ENCODE measurements at places on chromosomes 2 and 18. TPM values are rescaled to one million over a fixed set of nuclear protein-coding genes. Genes with fewer than 3 reads are reported as not detected.

DNA sequence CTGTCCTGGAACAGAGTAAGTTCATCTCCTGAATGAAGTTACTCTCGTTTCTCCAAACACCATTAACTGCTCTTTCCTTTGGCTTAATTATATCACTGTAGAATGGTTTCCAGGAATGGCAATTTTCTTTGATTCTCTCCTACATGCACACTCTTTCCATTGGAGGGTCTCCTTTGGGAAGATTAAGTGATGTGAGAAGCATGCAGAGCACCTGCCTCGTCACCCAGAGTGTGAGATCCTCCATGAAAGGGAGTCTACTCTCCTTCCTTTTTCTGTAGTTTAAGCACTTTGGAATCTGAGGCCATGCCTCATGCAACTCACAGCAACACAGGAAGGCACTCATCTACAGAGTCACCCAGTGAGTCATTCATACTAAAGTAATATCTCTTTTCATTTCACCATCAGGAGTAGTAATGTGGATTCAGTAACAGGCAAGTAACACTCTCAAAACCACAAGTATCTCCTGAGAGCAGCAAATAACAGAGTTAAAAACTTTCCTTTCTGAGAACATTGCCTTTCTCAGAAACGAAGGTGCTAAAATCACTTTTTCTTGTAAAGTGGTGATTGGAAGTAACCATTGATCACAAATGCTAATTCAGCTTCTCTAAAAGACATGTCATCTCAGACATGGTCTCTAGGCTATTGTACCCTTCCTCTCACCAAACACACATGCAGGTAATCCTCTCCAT is 52.8 kb upstream of the IL1RL1 start:
- no peak for DNase-seq

DNA sequence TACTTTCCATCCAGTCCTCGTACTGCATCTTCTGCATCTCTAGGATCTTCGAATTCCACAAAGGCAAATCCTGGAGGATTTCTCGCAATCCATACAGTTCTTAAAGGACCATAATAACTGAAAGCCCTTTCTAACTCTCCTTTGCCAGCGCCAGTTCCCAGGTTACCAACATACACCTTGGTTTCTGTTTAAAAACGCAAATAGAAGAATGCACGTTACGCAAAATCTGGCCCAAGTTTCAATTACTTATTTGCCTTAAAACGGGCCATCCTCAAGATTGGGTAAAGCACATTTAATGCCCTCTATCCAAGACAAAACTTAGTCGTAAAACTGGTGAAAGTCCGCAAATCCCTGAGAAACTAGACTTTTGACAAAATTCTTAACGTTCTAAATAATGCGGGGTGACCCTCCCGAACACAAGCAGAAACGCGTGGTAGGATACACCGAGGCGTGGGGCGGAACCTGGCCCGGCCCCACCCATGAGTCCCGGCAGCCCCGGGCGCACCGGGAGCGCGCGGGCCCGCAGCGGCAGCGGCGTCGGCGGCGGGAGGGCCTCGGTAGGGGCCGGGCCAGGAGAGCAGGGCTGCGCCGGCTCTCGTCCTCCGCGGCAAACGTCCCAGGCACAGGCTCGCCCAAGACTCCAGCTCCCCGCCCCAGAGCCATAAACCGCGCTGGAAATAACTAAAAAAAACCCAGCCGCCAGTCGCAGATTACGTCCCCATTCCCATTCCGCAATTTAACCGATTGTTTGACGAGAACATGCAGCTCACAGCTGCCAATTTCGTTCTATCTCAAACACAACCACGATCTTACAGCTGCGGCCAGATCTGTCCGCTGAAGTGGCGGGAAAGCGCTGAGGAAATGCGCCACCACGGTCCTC is 910 bp downstream of the SRSF7 start:
- peak; percentile 17 for DNase-seq

DNA sequence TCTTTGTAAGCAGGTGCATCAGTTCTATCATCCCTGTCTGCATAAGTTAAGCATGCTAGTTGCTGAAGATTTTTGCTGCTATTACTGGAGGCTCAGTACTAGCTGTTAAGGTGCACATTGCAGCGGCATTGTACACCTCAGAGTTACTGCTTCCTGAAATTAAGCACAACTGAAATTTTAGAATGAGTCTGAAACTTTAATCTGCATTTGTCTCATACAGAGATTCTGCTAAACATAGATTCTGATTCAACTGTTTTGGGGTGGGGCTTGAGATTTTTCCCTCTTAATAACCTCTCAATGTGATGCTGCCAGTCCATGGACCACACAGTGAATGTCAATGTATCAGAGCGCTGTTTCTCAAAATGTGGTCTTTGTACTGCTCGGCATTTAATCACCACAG is 585.7 kb upstream of the GCFC2 start:
- DNase-seq, result no peak

GRCh38 chr2:126674075-126674744 is 18.3 kb downstream of the GYPC start:
- DNase-seq, result no peak

The TEKT4 gene
- total RNA-seq, result not detected

Data from CD8-positive, alpha-beta T cell (primary cell).